ENCODE measurements at places on chromosomes 13 and 19.

- DNase-seq: no peak
Measured at GRCh38 chr13:30712536-30713532, 22.5 kb upstream of the ALOX5AP start.

DNA sequence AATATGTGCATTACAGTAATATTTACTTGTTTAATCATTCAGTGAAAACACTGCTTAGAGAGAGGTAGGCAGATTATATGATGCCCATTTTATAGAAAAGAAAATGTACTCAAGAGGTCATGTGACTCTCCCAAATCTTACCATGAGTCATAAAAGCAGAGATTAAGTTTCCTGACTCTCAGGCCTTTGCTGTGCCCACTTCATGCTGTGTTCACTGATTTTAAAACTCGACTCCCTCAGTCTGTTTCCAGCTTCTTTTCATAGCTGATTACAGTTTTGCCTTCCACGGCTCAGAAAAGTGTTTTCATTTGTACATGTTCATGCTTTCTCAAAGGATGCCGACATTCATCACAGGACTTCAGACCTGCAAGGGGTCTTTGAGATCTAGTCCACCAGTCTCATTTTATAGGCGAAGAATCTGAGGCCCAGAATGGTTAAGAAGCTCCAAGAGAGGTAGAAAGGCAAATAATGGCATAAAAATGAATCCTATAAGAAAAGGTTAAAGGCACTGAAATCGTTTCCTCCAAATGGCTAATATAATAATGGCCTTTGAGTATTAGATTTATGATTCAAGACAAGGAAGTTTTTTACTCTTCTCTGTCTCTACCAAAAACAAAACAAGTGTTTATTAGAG, 9.0 kb upstream of the IPO5 start:
- no peak for DNase-seq

DNA sequence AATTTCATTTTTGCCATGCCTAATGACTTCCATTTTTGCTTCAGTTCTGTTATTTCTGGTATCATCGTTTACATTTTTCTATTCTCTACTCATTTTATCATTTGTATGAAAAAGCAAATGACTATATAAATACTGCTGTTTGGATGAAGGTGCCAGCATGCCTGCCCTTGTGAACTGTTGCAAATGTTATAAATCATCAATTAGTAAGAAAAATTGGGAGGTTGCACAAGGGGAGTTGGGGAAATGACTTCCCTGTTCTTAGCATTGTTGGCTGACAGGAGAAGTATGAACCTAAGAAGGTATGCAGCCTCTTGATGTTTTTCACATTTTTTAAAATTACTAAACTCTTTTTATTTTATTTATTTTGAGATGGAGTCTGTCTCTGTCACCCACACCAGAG, 15.1 kb downstream of the SAFB start:
- no peak for DNase-seq

DNA sequence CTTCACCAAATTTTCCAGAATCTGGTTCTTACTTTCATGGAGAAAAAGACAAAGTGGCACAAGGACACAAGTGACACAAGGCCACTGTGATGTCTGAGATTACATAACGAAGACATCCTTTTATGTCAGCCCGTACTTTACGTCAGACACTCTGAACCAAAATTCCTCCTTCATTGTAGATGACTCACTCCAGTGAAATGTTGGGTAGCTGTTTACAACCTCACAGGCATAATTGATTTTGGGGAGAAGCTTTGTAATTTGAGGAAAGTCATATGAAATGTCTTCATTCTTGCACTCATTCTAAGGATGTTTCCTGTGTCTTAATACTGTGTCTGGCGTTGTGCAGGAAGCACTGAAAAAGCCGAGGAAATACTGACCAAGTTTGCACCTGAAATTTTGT, 20.0 kb upstream of the LGALS14 start:
- no peak for DNase-seq

DNA sequence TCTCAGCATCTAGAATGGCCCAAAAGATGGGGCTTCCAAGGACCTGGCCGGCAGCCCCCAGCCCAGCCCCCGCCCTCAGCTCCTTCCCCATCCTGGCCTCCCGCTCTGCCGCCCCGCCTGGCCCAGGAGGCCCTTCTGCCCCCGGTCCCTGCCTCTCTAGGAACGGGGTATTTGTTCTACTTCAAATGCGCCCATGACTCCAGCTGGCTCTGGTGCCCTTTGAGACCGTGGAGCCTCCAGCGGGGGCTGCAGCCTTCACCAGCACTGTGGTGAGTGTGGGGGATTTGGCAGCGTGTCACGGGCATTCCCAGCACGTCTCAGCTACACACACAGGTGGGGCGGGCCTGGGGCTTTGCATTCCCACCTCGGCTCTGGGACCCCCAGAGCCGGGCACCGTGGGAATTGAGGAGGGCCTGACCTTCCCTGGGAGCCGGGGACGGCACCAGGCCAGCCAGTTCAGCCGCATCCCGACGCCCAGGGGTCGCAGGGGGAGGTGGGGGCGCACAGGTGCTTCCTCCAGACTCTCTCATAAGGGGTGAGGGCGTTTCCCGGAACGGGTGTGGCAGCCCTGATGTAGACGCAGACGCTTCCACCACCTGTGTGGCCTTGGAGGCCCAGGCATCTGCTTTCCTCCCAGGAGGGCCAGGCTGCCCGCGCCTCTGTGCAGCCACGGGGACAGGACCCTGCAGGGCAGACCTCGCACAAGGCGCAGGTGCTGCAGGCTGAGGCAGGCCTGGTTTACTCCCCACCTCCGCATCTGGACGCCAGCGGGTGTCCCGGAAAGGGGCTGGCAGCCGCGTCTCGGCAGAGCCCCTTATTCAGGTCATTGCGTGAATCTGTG, 947 bp downstream of the ATP4B start:
- no peak for DNase-seq

DNA sequence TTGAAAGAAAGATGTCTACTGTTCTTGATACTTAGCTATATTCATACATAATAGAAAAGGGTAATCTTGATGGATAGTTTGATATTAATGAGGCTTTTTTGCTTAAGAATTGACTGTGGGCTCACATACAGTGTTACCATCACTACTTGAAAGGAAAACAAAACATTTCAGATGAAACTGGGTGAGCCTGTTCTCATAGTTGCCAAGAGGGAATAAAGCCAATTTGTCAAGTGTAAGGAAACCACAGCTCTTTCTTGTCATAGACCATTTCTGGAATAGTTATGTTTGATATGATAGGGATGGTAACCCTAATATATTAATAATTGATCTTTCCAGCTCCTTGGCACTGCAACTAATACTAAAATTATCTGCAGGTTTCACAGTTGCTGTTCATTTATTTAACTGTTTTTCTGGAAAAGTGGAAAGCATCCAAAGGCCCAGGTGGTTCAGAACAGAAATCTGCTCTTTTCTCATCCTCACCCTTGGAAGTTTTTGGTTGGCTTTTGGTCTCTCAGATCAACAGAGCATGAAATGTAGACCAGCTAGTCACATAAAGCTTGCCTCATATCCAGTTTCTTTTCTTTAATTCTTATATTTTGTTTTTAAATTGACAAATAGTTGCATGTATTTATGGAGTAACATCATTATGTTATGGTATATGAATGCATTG, 43.2 kb downstream of the ARHGEF7 start:
- DNase-seq: no peak

GRCh38 chr19:12578641-12579040, 27.4 kb upstream of the ZNF564 start:
- DNase-seq: no peak

DNA sequence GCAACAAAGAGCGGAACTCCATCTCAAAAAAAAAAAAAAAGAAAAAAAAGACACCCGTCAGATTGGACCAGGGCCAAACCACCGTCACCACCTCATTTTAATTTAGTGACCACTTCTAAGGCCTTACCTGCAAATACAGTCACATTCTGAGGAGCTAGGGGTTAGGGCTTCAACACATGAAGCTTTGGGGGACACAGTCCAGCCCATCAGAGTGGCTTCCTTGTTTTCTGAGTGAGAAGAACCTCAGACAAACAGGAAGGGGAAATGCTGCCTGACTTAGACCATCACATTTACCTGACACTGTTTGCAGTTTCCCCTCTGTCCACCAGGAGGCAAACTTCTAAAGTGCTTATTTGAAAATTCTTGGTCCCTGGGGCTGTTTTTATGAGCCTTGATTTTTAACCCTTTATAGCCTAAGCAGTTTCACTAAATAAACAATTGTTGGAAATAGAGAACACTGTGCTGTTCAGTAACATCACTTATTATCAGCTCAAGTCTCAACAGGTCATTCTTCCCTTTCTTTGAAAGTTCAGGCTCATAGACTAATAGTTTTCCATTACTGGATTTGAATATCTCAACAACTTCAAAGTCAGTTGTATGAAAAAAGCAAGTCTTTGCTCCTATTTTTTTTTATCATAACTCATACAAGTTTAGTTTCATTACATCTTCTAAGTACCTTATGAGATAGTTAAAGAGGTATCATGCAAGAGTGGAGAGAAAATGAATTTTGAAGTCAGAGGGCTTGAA, 74.9 kb upstream of the WASF3 start:
- peak; percentile 47 for DNase-seq

DNA sequence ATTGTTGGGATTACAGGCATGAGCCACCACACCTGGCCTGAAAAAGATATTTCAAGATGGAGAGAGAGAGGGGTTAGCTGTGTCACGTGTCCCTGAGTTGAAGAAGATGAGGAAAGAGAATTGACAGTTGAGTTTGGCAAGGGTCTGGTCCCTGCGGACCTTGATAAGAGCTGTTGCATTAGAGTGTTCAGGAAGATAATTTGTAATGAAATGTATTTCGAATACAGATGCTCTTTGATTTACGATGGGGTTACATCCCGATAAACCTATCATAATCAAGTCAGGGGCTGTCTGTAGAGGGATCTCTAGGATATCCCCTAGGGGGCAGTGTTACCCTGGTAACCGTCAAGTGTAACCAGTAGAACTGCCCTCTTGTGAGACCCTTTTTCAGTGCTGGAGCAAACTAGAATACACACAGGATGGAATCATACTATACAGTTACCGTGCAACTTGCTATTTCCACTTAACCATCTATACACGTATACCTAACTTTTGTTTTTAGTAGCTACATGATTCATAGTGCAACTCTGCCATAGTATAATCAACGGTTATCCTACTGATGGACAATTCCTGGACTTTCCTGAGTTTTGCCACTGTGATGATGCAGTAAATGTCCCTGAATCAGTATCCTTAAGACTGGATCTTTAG, 1.5 kb upstream of the ELOF1 start:
- peak; percentile 78 for DNase-seq

DNA sequence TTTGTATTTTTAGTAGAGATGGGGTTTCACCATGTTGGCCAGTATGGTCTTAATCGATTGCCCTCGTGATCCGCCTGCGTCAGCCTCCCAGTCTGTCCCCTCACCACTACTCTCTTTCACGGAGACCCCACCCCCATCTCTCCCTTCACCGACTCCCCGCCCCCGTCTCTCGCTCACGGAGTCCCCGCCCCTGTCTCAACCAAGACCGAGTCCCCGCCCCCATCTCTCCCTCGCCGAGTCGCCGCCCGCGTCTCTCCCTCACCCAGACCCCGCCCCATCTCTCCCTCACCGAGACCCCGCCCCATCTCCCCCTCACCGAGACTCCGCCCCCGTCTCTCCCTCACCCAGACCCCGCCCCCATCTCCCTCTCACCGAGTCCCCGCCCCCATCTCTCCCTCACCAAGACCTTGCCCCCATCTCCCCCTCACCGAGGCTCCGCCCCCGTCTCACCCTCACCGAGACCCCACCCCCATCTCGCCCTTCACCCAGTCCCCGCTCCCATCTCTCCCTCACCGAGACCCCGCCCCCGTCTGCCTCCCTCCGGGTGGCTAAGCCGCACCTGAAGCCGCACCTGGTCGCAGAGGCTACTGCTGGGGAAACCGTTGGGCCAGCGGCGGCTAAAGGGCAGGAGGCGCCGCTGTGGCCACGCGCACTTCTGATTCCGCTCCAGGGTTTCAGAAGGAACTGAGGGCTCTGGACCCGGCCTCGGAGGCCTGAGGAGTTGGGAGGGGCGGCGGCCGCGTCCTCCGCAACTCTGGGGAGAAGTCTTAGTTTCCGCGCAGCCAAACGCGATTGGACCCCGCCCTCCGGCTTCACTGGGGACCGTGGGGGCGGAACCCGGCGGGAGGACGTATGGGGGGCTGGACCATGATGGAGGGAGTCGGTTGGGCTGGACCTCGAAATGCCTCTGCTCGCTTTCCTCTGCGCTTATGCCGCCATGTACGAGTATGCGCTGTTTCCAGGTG, 17.1 kb upstream of the ZNF846 start:
- peak; percentile 98 for DNase-seq

GRCh38 chr13:87798536-87798935, 127.4 kb downstream of the SLITRK5 start:
- DNase-seq: peak; percentile 6

GRCh38 chr13:44287958-44288357, 85.7 kb upstream of the SERP2 start:
- DNase-seq: no peak

- no peak for DNase-seq
Measured at GRCh38 chr13:28459911-28460310, 35.0 kb downstream of the FLT1 start.

DNA sequence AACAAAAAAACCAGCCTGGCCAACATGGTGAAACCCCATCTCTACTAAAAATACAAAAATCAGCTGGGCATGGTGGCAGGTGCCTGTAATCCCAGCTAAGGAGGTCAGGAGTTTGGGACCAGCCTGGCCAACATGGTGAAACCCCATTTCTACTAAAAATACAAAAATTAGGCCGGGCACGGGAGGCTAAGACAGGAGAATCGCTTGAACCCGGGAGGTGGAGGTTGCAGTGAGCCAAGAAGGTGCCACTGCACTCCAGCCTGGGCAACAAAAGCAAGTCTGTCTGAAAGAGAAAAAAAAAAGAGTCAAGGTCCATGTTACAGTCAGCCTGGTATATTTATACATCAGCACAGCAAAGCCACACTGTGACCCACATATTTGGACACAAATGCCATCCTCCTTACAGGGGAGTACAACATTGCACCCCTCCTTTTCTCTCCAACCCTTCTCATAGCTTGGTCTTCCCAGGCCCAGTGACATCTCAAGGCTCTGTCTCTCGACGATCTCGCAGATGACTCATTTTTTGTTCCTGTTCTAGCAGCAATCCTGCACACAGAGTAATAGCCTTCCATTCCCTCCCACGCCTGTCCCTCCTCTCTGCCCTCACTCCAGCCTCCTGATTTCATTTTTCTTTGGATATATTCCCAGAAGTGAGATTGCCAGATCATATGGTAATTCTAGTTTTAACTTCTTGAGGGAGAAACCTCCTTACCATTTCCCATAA, 21.0 kb upstream of the DPP9 start:
- peak; percentile 18 for DNase-seq

GRCh38 chr19:35106291-35106583, 9.4 kb upstream of the FXYD3 start:
- DNase-seq: no peak

GRCh38 chr13:83943530-83944279, 61.4 kb upstream of the SLITRK1 start:
- DNase-seq: no peak

All from NCI-H1417 (cell line).